ENCODE measurements at places on chromosomes 2 and 18.

GRCh38 chr2:198706476-198707082 lies 751.2 kb downstream of the SATB2 start:
- no peak for DNase-seq

GRCh38 chr2:233152541-233152940 lies 92.4 kb downstream of the INPP5D start:
- DNase-seq, result no peak

- DNase-seq, result no peak
These were observed 24.9 kb downstream of the ACAA2 start for GRCh38 chr18:49788327-49788898.

DNA sequence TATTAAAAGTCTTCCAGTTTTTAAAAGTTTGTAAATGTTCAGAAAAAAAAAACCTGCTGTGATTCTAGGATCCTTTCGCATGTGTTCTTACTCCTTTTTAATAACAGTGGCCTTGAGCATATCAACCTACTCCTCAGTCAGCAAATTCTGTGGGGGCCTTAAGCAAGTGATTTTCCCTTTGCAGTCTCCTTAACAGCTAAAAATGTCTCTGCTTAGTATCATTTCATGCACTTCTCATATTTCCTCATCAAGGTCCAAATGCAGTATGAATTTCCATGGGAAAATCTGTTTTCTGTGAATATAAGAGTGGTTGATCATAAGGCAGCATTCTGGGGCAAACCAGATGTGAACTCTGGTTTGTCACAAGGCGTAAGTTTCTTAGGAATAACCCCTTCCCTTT lies 2175.1 kb upstream of the PIK3C3 start:
- no peak for DNase-seq

GRCh38 chr2:42725657-42726056 lies 38.3 kb downstream of the OXER1 start:
- no peak for DNase-seq

GRCh38 chr18:2402084-2402483 lies 169.2 kb downstream of the METTL4 start:
- DNase-seq, result no peak

DNA sequence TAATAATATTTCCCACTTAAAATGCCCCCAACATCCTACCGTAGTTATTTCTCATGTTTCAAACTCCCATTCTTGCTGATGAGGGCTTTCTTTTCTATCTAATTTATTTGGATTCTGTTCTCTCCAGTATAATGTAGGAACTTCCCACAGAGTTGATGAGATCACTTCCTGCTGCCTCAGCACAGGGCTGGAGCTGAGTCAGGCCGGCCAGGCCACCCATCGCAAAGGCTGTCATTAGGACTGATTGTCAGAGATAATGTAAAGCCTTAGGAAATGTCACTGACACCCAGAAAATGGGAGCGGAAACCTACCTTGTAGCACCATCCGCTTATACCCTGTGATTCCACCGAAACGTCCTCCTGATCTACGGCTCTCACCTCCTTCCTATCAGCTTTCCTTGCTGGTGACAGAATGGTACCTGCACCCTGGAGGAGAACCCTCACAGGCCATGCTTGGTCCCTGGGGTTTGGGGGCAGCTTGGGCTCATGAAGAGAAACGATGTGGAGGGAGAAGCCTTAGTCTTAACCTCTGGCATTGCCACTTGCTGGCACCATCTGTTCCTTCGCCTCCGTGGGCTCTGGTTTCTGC lies 672.8 kb upstream of the ID2 start:
- DNase-seq, result no peak

GRCh38 chr2:215751911-215752272 lies 261.5 kb downstream of the MREG start:
- no peak for DNase-seq

DNA sequence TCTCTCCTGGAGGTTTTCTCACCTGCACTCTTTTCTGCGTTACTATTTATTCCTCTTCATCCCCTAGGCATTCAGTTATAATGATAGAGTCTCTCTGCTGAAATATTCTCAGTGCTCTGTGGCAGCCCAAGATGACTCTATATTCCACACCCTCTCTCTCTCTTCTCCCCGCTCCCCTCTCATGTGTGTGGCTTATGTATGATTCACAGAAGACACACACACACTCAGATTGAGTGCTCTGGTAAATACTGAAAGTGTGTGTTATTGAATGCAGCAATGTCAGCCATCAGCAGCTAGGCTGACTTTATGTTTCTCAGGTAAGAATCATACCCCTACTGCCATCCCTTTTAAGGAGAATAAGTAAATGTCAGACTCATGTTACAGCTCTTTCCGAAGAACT lies 201.2 kb downstream of the SLC4A10 start:
- no peak for DNase-seq

- peak; percentile 41 for DNase-seq
These were observed 1.9 kb downstream of the MEX3C start for GRCh38 chr18:51195451-51196117.

GRCh38 chr2:152609154-152609553 lies 108.1 kb downstream of the PRPF40A start:
- no peak for DNase-seq

DNA sequence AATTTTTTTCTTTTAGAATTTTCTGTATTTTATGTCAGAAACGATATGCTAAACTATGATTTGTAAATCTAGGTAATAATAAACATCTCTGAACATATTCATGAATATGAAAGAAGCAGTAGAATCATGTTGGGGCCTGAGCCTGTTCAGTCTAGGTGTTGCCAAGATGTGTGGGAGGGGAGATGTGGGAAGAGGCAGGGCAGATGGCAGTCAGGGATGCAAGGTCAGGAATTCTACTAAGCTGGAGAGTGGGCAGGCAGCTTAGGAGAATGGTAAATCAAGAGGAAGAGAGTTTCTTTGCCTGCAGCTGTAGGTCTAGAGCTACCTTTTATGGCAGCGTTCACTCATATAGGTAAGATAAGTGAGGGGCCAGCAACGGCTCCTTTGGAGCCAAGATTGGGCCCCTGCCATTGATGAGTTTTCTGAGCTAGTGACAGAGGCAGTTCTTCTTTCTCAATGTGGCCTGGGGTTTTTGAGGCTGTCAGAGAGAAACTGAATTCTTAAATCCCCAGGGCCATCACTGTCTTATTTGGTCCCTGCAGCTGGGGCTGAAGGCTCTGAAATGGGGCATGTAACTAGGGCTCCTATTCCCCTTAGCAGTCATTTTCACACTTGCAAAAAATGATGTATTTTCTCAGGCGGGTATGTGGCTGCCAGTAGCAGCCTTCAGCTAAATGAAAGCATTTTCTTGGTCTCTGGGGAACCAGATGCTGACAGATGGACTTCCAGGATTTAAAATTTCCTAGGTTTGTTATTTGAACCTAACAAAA lies 232.8 kb downstream of the PIK3C3 start:
- no peak for DNase-seq

DNA sequence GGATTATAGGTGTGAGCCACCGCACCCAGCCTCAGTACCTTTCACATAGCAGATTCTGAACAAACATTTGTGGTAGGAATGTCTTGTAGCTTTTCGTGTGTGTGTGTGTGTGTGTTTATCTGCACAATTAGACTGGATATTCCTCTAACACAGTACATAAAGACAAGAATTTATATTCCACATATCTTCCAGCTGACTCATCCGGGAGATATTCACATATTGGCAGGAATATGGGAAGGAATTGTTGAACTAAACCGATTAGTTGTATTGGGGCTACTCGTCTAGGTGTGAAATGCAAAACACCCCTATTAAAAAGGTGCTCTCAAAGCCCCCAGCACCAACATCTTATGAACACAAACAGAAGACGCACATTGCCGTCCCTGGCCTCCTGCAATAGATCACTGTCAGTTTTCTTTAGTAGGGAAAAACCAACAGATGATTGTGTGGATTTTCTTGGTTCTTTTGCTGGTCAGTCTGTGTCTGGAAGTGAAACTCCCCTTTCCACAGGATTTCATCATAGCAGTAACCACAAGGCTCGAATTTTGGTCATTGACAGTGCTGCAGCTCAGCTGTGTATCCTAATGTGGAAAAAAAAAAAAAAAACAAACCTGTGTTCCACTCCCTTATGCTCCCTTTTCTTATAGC lies 208.5 kb upstream of the ACVR2A start:
- DNase-seq, result no peak

DNA sequence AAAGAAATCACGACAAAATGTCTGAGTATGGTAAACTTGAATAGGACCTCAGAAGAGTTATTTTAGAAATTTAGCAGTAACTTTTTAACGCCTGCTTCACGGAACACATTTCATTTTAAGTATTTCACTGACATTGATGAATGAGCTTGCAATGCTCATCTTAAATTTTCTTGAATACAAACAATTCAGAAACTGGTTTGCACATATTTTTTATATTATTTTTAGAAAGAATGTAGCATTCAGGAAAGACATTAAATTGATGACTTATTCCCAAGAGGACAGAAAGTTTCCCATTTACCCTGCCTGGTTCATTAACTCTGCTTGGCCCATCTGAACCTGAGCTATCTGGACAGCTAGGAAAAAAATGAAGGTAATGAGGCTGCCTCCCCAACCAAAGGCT lies 89.3 kb downstream of the MBD2 start:
- DNase-seq, result no peak
